Activated CD4-positive, CD25-positive, alpha-beta regulatory T cell (primary cell): ENCODE measurements at places on chromosomes 5 and 9.

- DNase-seq = no peak
These were observed 22.6 kb downstream of the DBH start for GRCh38 chr9:133658442-133659431.

DNA sequence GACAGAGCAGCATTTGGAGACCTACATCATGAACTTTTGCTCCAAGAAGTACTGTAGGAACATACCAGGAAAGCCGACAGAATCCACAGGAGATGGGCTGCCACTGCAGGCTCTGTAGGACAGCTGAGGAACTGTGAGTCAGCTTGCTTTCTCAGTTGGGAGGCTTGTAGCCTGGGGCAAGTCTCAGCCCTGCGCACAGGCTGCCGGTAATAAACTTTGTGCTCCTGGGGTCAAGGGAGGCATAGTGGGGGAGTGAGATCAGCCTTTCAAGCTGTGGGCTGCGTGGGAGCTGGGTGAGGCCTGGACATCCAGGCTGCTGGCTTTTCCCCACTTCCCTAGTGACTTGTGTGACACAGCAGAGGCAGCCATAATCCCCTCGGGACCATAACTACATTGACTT, 718.0 kb upstream of the CDH10 start:
- DNase-seq = no peak

DNA sequence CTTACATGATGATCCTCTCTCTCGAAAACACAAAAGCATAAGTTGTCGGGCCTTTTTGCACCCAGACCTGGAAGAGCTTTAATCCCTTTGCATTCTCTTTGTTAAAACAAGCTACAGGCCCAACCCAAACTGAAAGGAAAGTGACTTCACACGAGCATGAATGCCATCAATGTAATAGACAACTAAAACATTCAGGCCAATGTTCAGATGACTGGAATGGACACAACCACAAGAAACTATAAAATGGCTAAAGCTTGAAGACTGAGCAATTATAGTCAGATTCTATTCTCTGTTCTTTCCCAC, 45.5 kb downstream of the RFX3 start:
- no peak for DNase-seq

DNA sequence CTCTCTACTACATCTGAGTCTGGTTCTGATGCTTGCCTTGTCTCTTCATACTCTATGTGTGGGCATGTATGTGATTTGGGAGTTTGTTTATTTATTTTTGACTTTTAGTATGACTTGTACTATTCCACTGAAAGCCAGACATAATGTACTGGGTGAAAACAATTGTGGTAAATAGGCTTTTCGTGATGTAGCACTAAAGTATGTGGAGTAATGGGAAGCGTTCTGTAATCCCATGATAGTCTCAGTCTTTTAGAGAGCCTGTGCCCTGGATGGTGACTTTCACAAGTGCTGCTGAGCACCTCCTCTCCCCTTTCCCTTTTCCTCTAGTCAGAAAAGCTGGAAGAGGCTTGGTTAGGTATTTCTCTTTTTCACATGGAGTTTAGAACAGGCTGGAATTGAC, 85.8 kb upstream of the S1PR3 start:
- no peak for DNase-seq

DNA sequence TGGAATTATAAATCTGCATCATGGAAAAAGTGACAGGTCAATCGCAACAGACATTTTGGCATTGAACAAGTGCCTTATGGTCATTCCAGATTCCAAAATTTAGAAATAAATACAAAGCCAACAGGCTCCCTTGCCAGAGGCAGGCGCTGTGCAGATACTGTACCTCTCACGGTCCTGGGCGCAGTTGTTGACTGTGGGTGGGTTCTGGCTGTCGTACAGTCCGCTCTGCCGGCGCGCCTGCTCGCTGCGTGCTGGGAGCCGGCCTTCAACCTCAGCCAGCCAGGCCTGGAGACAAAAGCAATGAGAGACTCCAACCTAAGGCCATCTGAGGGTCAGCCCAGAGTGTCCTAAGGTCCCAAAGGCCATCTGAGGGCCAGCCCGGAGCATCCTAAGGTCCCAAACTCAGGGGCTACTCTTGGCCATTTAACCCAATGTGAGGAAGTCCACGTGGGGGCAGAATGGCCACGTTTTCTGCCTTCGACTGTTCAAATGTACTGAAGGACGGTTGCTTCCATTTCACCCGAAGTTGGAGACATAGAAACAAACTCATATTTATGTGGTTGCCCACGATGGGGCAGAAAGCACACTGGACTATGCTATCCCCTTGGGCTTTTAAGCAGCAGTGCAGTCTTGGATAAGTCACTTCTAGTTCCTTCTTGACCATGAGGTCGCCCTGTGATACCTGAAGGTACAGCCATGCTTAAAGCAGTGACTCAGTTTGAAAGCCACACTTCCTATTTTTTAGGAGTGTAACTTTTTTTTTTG, 65.2 kb downstream of the USP20 start:
- no peak for DNase-seq

DNA sequence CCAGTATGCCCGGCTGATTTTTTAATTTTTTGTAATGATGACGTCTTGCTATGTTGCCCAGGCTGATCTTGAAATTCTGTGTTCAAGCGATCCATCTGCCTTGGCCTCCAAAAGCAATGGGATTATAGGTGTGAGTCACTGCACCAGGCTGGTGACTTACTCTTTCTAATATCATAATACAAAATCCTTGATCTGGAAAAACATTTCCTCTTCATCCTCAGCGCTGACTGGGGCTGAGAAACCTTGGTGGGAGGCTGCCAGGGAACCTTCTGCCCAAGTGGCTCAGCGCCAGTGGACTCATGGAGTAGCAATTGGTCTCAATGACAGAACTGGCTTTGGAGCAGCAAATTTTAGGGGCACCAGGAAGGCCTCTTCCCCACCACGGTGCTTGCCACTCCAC, 17.5 kb upstream of the SEMA4D start:
- no peak for DNase-seq

- no peak for DNase-seq
These were observed 47.3 kb downstream of the NUP155 start for GRCh38 chr5:37323607-37324006.

DNA sequence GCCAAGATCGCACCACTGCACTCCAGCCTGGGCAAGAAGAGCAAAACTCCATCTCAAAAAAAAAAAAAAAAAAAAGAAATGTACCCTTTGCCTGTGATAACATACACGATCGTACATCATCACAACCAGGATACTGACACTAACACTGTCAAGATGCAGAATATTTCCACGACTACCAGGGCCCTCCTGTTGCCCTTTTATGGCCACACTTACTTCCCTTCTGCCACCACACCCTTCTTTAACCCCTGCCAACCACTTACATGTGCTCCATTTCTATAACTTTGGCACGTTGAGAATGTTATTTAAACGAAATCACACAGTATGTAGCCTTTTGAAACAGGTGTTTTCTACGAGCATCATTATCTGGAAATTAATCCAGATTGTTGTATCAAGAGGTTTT, 69.0 kb upstream of the OTULINL start:
- DNase-seq = no peak

DNA sequence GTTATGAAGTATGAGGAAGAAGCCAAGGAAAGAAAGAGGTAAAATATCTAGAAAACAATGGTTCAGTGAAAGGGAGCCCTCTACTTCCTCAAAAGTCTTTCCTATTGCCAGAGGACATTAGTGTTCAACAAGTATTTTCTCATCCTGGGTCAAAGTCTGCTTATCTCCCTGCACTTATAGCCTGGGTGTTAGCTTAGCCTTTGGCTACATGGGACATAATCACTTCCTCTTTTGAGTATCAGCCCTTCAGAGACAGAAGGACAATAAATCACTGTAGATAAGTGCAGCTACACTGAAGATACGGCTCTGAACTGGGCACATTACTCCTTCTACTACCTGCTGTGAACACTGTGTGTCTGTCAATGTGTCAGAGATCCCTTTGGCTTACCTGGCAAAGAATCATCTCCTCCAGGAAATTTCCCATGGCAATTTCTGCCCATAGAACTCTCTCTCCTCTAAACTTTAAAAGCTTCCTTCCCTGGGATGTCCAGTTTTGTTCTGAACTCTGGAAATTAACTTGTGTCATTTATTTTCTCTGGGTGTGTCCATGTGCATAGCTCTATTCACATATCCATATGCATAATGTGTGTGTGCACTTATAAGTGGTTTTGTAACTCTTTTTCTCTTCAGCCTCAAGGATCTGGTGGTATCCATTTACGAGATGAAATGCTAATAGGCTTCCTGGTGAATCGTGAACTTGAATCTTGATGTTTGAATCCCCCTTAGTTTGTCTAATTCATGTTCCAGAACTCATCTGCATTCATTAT, 30.0 kb upstream of the RECK start:
- DNase-seq = no peak
